ENCODE measurements at places on chromosomes 16 and 17.
A peak's percentile ranks its signal among the peaks of the same experiment; 100 is the strongest.

DNA sequence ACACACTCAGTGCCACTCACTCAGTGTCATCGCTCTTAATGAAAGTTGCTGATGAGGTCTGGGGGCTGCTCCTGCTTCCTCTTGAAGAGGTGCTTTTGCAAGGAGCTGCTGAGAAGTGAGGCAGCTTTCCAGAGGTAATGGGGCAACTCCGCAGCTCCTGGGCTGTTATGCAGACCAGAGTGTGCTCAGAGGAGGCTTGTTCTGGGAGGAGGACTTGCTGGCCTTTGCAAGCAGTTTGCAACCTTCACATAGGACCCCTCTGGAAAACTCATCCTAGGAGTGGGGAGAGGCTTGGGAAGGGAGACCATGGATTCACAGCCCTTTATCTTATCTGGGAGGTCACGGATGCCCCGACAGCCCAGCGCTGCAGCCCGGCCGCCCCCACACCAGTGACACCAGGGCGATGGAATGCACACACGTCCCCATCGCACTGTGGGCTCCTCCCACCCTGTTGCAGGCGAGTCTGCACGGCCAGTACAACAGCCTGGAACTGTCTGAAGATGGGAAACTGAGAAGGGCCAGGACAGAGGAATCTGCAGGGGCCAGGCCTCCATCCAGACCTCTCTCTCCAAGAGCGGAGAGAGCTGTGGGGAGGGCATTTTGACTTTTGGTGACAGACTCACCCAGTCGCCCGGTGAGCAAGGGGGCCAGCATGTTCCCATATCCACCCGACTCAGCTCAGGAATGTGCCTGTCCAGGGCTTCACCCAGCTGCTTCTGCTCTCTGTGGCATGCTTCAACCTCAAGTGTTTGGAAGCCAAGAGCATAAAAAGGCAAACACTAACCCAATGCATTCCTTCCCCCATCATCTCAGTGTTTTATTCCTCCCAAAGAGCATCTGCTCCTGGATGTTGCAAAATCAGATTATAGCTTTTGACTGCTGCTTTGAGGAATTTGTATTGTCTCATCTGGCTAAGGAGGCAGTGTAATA, 78.6 kb upstream of the ZNF469 start:
- no peak for DNase-seq

DNA sequence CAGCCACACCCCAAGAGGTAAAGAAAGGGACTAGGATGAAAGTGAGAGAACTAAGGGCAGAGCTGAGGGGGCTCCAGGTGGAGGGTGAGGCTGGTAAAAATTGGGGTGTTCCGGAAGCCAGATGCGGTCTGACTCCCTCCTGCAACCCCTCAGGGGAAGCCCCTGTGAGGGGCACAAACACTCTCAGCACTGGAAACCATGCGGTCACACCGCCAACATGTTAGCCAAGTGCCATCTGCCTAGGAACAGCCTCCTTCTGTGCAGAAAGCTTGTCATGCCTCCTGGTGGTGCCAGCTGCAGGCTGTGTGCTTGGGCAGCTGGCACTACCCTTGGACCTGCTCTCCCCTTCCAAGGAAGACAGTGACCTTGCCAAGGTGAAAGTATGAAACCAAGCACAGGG, 83.5 kb upstream of the RPL38 start:
- DNase-seq: no peak

GRCh38 chr16:22942811-22943210, 128.8 kb downstream of the HS3ST2 start:
- DNase-seq: no peak

- DNase-seq: no peak
These were observed 33.3 kb downstream of the STAT5A start for GRCh38 chr17:42321555-42321954.

DNA sequence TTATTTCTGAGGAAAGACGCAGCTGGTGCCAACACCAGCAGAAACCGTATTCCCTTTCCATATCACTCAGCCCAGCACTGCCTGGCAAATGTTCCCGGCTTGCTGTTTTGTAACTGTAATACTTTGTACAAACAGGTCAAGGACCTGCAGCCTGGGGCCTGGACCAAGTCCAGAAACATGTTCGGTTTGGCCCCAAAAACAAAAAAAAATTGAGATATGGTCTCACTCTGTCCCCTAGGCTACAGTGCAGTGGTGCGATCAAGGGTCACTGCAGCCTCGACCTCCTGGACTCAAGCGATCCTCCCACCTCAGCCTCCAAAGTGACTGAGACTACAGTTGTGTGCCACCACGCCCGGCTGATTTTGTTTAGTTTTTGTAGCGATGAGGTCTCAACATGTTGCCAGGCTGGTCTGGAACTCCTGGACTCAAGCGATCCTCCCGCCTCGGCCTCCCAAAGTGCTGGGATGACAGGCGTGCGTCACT, 1.2 kb downstream of the HAGH start:
- DNase-seq: no peak

DNA sequence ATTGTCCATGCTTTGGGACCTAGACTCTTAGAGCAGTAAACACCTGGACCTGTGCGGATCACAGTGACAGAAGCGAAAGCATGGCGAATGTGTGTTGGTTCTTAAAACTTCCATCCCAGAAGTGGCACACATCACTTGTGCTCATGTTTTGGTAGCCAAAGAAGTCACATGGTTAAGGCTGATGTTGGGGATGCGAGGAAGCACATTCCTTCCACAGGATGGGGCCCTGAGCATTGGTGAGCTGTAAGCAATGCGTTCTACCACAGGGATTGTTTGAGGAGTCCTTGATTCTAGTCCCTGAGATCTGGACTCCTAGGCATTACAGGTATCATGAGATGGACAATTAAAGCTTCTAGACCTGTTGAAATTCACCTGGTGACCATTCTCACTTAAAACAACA, 375.9 kb downstream of the UTP18 start:
- no peak for DNase-seq

GRCh38 chr16:69111876-69112230, 6.4 kb downstream of the HAS3 start:
- DNase-seq: no peak

DNA sequence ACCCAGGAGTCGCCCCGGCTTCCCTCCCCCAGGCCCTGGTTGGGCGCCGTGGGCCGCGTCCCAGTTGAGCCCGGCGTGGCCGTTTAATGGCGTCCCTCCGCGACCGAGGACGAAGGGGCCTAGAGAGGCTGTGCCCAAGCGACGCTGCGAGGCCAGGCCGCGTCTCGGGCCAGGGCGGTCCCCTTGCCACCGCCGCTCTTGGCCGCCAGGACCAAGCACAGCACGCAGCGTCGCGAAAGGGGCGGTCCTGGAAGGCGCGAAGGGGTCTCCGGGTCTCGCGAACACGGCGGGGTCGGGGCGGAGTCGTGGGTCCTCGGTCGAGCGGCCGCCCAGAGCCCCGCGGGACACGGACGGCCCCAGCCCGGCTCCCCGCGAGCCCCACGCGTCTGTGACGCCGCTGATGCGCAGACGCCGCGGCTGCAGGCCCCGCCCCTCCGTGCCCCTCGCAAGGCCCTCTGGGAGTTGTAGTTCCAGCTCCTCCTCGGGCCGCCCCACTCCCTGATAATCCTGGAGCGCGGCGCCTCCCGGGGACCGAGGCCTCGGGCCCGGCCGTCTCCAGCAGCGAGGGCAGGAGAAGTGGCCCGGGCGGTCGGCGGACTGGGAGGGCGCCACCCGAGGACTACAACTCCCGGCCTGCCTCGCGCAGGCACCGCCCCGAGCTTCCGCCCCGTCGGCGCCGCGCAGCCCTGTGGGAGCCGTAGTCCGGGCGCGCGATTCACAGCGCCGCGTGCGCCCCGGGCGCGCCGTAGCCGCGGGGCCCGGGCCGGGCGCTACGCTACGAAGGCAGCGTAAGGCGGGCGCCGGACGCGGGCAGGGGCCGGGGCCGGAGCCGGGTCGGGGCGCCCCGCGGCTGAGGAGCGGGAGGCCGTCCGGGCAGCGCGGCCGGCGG, at the start of gene CAPN15:
TSS of gene CAPN15 (plus strand) at position 698 of the 889 bp plus-strand sequence. CDS start 19,127 bp downstream, outside the sequence.
- DNase-seq: peak; percentile 67

DNA sequence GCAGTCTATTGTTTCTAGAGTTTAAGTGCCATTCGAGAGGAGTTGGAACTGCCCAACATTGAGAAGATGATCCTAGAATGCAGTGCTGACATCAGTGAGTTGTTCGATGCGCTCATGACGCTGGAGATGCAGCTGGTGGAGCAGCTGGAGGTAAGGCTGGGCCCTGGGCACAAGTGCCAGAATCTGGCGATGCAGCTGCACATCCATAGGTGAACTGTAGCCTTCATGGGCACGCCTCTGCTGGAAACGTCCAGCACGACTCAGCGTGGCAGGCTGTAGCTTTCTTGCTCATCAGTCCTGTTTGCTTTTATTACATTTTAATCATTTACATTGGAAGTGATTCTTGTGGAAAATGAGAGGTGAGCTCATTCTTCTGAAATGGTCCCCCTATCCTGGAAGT, 31.7 kb downstream of the DRC3 start:
- DNase-seq: peak; percentile 12

- no peak for DNase-seq
These were observed 8.9 kb downstream of the GNGT2 start for GRCh38 chr17:49201481-49201927.

GRCh38 chr16:56916571-56917403, 15.2 kb upstream of the HERPUD1 start:
- DNase-seq: no peak

GRCh38 chr17:4425398-4425797, 8.3 kb upstream of the SPNS3 start:
- DNase-seq: no peak

DNA sequence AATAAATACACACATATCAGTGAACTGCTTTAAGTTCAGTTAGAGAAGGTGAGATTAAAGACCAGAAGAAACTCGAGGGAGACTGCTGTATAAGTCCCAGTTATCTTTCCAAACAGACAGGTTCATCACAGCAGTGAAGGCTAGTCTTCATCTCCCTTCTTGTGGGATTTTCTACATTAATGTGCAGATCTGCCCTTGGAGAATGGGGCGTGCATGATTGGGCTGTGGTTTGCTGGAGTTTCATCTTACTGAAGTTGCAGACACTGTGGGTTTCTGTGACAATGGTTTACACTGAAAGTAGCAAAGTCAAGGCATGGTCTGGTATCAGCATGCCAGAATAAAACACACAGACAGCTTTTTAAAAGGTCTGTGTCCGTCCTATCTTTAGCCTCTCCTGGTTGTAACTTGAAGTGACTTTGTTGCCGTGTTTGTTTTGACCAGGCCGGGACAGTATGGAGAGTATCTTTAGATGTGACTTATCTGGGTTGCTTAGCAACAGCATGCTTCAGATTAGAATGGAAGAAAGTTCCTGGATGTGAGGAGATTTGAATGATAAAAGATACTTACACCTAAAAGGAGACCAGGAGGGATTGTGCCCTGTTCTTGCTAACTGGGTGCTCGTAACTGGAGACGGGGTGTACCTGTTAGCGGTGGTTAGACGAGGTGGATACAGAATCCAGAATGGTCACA, 16.1 kb downstream of the NAA60 start:
- DNase-seq: no peak

DNA sequence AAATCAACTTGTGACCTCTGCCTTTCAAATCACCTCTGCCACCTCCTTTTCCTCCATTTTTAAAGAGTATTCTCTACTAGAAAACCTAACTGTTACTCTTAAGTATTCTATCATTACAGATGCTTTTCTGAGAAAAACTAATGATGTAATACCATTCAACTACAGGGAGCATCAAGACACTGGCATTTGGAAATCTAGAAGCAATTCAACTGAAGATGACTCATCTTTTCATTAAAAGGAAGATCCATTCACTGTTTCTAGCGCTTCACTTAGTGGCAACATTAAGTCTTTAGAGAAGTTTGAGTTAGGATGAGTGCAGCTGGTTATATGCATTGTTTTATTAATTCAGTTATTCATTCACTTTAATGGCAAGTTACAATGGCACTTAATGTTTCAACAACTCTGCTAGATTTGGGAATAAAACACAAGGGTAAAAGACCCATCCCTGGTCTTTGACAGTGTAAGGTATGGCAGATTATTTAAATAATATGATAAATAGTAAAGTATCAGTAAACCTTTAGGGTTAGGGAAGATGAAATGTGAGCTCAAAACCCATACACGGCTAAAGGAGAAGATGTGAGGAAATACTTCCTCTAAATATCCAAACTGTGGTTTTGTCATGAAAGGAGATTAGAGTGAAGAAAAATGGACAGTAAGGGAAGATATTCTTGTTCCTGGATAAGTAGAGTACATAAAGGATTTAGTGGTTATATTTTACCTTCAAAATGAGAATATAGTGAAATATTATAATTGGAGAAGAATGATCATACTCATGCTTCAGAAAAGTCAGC, 61.7 kb downstream of the KCNJ2 start:
- no peak for DNase-seq

DNA sequence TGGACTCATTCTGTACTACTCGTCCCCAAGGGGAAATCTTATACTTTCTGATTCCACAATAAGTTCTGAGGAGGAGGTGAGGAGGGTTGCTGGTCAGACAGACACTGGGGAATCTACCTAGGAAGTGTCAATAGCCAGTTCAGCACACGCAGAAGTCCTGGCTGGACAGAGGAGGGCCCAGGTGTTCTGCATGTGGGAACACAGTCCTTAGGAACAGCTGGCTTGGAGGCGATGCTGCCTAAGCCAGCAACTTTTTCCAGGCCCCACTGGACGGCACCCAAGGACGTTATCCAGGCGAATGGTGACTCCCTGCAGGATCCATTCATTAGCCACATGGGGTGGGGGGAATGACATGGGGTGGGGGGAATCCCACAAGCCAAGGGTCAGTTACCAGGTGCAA, 29.9 kb upstream of the WFIKKN2 start:
- DNase-seq: no peak

- DNase-seq: no peak
These were observed 414.4 kb downstream of the SHISA9 start for GRCh38 chr16:13315642-13316427.

- no peak for DNase-seq
These were observed 111.5 kb upstream of the RBFOX1 start for GRCh38 chr16:7221157-7221556.

GRCh38 chr17:79027925-79028491, 4.0 kb downstream of the C1QTNF1 start:
- DNase-seq: no peak

DNA sequence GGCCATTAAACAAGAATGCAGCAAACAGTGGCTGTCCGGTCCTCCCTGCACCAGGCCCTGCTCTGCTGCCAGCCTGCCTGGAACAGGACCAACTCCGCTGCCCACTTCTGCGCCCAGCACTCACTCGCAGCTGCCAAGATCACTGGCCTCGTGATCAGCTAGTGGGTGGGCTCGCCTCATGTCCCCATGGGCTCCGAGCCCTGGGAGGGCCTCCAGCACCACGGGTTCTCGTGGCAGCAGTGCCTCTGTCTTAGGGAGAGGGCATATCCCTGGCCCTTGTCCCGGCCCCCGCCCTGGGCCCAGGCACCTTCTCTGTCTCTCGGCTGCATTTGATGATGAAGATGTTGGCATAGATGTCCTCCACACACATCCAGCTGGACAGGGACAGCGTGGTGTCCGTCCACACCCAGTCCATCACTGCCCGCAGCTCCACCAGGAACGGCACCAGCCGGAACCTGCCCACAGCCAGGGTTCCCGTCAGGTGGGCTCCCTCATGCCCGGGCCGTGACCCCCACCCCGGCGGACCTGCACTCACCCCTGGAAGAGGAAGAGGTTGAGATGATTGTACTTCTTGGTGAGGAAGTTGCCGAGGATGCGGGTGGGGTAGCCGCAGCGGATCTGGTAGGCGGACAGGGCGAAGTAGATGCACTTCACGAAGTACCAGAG, 13.1 kb downstream of the CTU2 start:
- DNase-seq: no peak
